ENCODE measurements at places on chromosomes 4 and X.

DNA sequence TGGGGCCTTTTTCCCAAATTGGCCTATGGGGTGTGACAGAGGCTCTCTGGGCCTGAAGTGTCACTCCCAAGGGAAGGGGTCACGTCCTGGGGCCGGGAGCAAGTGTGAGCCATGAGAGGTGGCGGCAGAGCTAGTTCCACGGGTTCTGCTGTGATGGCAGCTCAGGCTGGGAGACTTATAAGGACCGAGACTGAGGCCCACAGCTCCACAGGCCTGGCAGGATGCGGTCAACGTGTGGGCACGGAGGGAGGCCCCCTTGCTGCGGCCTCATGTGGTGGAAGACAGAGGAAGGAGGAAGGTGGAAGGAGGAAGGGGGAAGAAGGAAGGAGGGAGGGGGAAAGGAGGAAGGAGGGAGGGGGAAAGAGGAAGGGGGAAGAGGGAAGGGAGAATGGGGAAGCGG is 7.2 kb upstream of the CPLX1 start:
- DNase-seq, result no peak

- DNase-seq, result no peak
Measured at GRCh38 chrX:37509349-37509748, 62.1 kb upstream of the LANCL3 start.

DNA sequence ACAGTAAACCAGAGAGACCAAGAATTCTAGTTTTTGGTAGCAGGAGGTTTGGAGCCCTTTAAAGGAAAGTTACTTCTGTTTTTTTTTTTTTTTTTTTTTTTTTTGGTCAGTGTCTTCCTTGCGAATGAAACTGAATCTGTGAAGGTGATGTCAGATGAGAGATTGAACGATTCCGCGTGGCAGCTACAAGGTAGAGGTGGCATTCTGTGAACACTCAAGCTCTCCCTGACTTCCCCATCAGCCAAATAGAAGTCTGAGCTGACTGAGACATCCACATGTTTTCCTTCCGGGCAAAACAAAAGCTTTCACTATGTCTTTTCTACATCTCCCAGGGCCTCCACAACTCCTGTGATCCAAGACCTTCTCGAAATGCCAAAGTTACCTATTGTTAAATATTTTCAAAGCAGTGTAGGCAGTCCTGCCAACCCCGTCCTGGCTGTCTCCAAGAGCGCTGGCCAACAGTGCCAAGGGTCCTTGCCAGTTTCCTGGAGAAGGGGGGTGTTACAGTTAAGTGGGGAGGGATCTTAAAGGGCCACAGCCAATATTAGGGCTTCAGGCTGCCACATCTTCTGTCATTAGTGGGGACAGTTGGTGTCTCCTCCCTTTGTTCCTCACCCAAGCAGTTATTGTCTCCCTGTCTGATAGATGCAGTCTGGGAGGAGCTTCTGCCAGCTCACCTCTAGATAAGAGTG is 102.9 kb upstream of the SLC34A2 start:
- DNase-seq, result no peak

GRCh38 chr4:124682384-124682783 is 30.1 kb downstream of the ANKRD50 start:
- no peak for DNase-seq

DNA sequence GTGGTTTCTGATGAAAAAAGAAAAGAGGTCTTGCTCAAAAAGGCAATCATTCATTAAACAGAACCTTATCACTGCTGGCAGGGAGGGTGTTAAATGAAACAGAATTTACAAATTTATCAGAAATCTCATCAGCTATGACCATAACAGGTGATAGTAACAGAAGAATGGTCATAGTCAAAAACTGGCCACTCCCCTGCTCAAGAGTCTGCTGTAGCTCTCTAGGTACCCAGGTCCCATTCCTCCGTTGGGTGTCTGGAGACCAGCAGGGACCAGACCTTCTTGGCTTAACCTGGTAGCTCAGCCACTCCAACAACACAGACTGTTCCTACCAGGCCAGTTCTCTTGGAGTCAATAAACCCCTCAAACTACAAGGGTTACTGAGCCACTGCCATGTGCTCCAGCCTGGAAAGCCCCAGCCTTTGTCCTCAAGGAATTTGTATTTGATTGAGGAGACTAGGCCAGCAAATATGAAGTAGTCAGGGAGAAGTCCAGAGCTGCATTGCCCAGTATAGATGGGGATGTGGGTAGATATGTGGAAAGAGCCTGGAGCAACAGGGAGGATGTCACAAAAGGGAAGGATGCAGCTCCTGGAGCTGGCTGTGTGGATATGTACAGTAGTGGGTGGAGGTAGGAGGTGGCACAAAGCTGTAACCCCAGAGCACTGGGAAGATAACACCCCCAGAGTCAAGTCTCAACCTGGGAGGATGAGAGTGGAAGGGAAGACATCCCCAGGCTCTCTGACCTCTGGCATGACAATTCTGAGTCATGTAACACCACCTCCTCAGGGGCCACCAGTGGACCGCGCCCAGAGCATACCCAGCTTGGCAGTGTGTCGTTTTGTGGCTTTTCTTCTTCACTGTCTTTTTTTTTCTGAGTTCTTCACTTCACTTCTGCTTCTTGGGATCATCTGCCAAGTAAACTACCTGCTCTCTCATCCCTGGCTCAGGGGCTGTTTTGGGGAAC is 21.9 kb downstream of the RASL11B start:
- no peak for DNase-seq

- DNase-seq, result no peak
Measured at GRCh38 chr4:144316869-144317268, 176.4 kb upstream of the GYPA start.

- no peak for DNase-seq
Measured at GRCh38 chr4:52853351-52853750, 8.8 kb upstream of the RASL11B start.

- DNase-seq, result no peak
Measured at GRCh38 chrX:69127466-69127865, 37.8 kb downstream of the PJA1 start.

- DNase-seq, result no peak
Measured at GRCh38 chr4:67054896-67055295, 490.4 kb downstream of the CENPC start.

DNA sequence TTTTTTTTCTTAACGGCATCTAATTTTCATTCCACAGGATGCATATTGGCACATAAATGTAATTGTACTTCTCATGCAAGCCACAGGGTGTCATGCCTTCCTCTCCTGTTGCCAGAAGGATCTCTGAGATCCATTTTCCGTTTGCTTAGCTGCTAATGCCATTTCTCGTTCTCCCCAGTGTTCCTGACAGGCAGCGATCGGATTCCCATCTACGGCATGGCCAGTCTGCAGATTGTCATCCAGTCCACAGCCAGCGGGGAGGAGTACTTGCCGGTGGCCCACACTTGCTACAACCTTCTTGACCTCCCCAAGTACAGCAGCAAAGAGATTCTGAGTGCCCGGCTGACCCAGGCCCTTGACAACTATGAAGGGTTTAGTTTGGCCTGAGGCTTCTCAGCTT is 8.9 kb upstream of the NAP1L5 start:
- no peak for DNase-seq

- DNase-seq, result no peak
Measured at GRCh38 chrX:40893251-40893910, 158.0 kb upstream of the MED14 start.

GRCh38 chrX:109373468-109373867 is 108.4 kb downstream of the GUCY2F start:
- DNase-seq, result no peak

DNA sequence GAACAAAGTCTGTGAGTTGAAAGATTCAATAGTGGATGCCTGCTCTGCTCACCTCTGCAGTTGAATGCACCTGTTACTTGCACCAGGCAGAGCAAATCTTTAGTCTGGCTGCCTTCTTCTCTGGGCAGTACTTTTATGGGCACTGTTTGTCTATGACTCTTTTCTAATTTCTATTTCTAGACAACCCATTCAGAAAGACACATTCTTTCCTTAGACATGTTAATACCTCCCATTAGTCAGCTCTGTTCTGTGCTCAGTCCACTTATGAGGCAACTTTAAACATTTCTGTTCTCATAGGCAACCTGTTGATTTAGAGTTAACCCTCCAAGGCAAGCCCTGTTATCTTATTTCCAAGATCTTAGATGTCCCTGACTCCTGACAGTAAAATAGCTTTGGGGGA is 108.9 kb downstream of the SYNPO2 start:
- DNase-seq, result no peak

DNA sequence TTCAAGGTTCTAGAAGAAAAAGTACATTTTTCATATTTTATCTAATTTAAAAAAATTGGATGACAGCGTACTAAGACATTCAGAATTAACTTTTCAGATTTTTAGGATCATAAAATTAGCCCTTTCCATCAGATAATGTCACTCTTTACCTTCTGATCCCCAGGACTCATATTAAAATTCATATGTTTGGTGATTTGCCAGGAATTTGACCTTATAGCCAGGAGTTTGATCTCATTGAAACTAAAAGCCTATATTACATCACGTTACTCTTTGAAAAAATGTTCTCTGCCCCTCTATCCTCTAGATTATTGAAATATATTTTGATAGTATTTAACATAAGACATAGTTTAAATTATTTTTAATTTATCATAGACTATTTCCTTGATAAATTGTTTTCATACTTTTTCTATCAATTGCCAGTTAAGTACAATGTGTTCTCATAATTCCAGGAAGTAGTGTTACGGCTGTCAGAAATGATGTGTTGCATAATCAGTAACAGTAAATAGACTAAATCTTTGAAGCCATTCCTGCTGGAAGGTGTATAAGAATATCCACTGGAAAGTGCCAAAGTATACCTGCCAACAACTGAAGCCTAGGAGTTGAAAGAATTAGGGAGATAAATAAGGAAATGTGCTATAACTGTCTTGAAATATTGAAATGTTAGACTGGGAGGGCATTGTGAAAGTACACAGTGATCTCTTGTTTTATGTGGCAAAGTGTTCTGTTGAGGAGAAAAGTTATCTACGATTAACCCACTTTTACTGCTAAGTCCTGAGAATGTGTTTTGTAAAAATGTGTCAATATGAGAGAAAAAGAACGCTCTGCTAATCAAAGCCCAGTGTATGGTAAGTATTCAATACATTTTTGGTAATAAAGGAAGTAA is 32.9 kb upstream of the PDGFC start:
- no peak for DNase-seq

- DNase-seq, result no peak
Measured at GRCh38 chrX:64977830-64978229, 1.6 kb upstream of the ZC4H2 start.

DNA sequence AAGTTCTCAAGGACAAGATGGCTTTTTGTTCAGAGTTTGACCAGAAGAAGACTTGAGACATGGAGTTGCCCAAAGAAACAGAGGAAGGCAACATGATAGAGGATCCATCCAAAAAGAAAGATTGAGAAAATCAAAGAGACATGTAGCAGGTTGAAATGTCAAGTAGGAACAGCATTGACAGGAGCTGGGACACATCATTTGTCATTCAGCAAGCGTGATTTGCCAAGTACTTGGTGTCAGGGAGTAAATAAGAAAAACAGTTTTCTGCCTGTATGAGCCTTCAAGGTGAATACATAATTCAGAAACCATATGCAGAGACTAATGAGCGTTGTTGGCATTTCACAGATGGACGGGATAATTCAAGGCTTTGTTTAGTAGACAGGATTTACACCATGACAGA is 11.2 kb downstream of the SMIM31 start:
- DNase-seq, result no peak

DNA sequence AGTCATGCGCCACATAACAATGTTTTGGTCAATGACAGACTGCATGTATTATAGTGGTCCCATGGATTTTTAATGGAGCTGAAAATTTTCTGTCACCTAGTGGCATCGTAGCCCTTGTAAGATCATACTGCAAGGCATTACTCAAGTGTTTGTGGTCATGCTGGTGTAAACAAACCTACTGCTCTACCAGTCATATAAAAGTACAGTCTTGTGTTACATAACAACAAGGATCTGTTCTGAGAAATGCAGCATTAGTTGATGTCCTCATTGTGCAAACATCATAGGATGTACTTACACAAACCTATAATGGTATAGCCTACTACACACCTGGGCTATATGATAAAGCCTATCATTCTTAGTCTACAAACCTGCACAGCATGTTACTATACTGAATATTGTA is 34.6 kb downstream of the COX18 start:
- no peak for DNase-seq

- DNase-seq, result no peak
Measured at GRCh38 chr4:13700021-13700857, 72.7 kb upstream of the BOD1L1 start.

DNA sequence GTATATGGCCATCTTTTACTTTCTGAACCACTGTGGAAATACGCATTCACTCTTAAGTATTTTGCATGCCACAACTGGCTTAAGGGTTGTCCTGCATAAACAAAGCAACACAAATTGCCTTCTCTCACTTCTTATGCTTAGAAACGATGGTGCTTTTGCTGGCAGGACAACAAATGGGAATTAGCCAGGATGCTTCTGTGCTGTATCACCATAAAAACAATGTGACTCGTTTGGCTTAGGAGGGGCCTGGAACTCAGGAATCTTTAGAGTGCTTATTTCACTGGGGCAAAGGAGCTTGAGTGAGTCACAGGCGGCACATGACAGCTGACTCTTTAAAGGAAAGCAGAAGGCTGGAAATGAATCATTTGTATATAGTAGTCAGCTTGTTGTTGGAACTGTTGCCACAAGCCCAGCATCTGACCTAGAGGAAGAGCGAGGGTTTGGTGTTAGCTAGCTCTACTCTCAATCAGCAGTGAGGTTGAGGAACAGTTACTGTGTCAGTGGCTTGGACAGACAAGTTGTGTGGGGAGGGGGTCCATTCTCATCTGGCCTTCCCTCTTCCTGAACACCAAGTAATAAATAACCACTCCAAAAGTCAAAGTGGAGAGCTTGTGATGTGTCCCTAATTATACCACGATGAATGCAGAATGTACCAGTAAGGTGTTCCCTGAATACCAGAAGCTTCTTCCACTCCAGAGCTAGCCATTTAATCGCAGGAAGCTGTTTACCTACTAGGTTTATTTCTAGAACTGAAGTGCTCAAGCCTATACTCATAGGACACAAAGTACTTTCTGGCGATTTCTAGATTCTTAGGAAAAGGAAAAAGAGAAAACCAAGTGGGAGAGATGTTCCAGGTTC is 293.1 kb downstream of the CAMK2D start:
- no peak for DNase-seq

- no peak for DNase-seq
Measured at GRCh38 chr4:57094832-57095223, 15.4 kb downstream of the IGFBP7 start.

- DNase-seq, result no peak
Measured at GRCh38 chrX:108131471-108131870, 39.9 kb downstream of the ATG4A start.

DNA sequence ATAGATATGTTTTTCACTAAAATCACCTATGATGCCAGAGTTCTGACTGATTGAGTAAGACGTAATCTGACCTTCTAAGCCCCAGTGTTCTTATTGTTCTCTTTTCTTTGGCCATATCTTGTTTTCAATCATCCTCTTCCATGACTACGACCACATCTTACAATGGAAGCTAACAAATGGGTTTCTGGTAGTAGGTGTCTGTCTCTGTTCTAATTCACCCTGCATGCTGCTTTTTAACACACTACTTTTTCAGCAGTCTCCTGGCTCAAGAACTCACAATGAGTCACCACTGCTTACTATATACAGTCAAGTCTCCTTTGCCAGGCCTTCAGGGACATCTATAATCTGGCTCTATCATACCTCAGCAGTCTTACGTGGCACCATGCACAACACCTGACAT is 146.1 kb downstream of the NEXMIF start:
- no peak for DNase-seq

- no peak for DNase-seq
Measured at GRCh38 chr4:155565776-155566175, 100.9 kb upstream of the GUCY1A1 start.
